ENCODE measurements at places on chromosomes 4 and X.

- no peak for DNase-seq
Observed at GRCh38 chr4:2362266-2363055, 56.0 kb downstream of the ZFYVE28 start.

DNA sequence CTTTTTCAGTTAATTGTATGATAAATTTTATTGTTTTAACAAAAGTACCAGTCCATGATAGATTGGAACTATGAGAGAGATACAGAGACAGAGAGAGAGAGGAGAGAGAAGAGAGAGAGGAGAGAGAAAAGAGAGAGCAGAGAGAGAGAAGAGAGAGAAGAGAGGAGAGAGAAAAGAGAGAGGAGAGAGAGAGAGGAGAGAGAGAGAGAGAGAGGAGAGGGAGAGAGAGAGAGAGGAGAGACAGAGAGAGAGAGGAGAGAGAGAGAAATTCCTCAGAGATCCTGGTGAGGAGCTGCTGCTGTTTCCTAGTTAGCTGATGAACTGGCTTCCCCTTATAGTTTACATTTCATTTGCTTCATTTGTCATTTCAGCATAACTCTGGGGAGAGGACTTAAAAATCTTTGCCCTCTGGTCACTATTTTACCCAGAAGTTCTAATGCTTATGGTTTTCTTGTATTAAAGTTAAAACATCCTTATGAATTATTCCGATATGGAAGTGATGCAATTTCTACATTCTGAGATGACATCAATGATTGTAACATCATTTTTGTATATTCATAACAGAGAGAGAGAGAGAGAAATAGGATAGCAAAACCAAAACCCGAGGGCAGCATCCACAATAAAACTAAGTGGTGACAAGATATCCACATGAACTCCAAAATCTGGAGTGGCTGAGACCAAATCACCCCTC lies 10.8 kb downstream of the CTAG1A start:
- DNase-seq, result no peak

DNA sequence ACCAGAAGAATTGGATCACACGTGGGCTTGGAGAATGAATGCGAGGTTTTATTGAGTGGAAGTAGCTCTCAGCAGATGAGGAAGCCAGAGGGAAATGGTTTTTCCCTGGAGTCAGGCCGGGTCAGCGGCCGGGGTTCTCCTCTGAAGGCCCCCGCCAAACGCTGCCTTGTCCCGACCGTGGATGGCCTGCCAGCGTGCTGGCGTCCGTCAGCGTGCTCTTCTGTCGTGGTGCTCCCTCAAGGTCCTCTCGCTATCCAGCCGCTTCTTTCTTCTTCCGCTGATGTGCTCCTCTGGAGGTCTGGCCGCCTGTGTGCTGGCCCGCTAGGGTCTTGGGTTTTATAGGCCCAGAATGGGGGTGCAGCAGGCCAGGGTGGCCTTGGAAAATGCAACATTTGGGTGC lies 632.2 kb downstream of the TRAM1L1 start:
- no peak for DNase-seq

- no peak for DNase-seq
Observed at GRCh38 chr4:30763321-30763727, 43.2 kb downstream of the PCDH7 start.

- DNase-seq, result no peak
Observed at GRCh38 chr4:10336471-10336870, 120.8 kb downstream of the ZNF518B start.

- no peak for DNase-seq
Observed at GRCh38 chr4:109915385-109916026, 2.8 kb downstream of the EGF start.

- DNase-seq, result no peak
Observed at GRCh38 chrX:106000203-106000602, 38.3 kb downstream of the SERPINA7 start.

GRCh38 chr4:78100060-78100459 lies 42.9 kb downstream of the FRAS1 start:
- no peak for DNase-seq

DNA sequence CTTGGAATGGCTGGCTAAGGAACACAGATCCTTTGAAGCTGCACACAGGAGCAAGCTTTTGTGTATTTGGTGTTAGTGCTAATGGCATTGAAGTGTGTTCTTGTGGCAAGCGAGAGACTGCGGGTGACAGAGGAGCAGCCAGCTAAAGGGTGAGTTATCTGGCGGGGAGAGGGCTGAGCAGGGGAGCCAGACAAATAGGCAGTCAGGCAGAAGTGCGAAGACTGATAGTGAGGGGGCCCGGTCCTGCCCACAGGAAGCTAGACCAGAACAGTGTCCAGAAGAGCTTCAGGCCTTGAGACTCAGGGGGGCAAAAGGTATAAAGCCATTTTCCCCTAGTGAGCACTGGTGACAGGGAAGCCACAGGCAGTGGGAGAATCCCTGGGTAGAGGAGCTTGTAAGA lies 49.6 kb upstream of the MAMLD1 start:
- no peak for DNase-seq

- no peak for DNase-seq
Observed at GRCh38 chrX:34130980-34131744, 952 bp downstream of the FAM47A start.

DNA sequence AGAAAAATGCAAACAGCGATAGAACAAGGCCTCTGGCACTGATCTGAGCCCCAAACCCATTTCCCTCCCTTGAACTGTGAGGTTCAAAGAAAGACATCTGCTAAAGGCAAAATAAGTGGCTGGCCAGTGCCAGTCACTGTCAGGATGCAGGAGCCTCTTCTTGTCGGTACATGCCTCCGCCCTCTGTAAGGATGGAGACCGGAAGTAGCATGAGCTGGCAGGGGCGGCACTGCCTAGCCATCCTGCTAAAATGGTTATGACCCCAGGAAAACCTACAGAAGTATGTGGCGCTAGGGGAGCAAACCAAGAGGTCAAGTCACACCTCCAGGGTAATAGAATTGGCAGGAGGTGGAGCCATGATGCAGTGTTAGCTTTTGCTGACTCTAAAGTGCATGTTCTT lies 180.3 kb downstream of the DCLK2 start:
- DNase-seq, result no peak

Data from renal pelvis (tissue), 12 donors.